Heart left ventricle (tissue), 16 donors: ENCODE measurements at places on chromosomes 2 and 18. TPM values are rescaled to one million over a fixed set of nuclear protein-coding genes. Genes with fewer than 3 reads are reported as not detected.

Gene MATN3
- total RNA-seq = not detected

Gene ADAM23
- total RNA-seq = 51.3 TPM

Gene C2orf81
- 0.48 TPM for total RNA-seq

Gene DSC3
- 0.44 TPM for total RNA-seq

Gene SOX11
- 1.7 TPM for total RNA-seq

Gene OSR1
- 2.2 TPM for total RNA-seq

Gene IL36G
- not detected for total RNA-seq

Gene PTRHD1
- 37.1 TPM for total RNA-seq

Gene CCDC74B
- total RNA-seq = 0.43 TPM

Gene GCA
- total RNA-seq = 8.9 TPM

Gene RUFY4
- total RNA-seq = not detected

Gene KCNS3
- 2.0 TPM for total RNA-seq

Gene UGT1A4
- not detected for total RNA-seq

Gene HOXD12
- total RNA-seq = not detected

Gene CACNB4
- 0.31 TPM for total RNA-seq

- no peak for DNase-seq
- no peaks in the 10 kb centered on the region for H3K36me3 ChIP-seq
- H3K27me3 ChIP-seq = no peaks in the 10 kb centered on the region
Measured at GRCh38 chr2:12623051-12623450, 93.7 kb upstream of the TRIB2 start.

DNA sequence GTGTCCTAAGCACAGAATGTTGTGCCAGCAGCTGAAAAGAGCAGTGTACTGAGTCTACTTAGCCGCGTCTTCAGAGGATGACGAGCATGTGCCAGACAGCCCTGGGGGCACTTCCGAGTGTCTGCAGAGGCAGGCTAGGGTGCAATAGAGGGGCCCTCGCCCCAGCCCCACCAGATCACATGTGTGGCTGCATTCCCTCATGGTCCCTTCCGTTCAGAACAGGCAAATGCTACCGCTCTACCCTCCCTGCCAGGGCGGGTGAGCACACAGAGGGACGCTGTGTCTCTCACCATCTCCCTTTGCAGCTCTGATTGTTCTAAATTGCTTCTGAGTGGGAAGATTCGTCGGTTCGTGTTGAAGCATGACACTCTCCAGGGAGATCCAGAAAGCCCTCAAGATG lies 212.2 kb upstream of the RAB12 start:
- H3K27me3 ChIP-seq = no peaks in the 10 kb centered on the region
- no peak overlapping the region for H3K27ac ChIP-seq
- H3K4me3 ChIP-seq = no peak overlapping the region
- DNase-seq = no peak
- no peaks in the 10 kb centered on the region for H3K4me1 ChIP-seq

DNA sequence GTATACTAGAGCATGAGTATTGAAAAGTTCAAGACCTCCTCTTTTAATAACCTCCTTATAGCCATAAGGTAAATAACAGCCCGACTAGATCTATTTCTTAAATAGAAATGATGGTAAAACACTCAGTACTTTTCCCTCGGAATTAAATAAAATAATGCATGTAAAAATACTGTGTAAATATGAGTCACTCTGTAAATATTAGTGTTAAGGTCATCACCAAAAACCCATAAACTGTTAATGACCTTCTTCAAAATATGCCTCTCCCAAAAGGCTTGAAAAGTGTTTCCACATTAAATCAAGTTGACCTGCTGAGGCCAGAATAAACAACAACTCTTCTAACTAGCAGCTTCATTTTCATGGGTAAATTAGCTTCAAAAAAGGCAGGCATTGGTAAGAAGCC lies 25.3 kb upstream of the BZW1 start:
- H3K27ac ChIP-seq = no peak overlapping the region
- peaks cover 16% of the 10 kb centered on the region for H3K4me1 ChIP-seq
- DNase-seq = no peak
- H3K4me3 ChIP-seq = no peak overlapping the region

DNA sequence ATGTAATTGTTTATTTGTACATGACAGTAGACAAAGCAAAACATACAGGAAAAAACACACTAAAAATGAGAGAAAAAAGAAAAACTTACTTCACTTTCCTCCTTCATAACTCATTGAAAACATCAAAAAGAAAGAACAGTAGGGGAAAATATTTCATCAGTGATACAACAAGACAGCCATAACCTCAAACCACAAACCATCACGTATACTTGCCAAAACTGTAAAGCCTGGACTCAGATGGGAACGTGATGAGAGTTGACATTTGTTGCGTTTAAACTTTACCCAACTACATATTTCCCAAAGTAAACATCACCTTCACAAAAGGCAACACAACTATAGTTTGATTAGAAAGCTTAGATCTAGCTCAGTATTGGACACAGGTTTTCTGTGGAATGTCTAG lies 278.2 kb upstream of the COL3A1 start:
- H3K36me3 ChIP-seq = no peaks in the 10 kb centered on the region
- no peaks in the 10 kb centered on the region for H3K27me3 ChIP-seq
- H3K4me1 ChIP-seq = no peaks in the 10 kb centered on the region
- no peak for DNase-seq
- H3K27ac ChIP-seq = no peak overlapping the region

GRCh38 chr2:48312126-48312525 lies 217.8 kb upstream of the STON1 start:
- H3K36me3 ChIP-seq = no peaks in the 10 kb centered on the region
- no peaks in the 10 kb centered on the region for H3K27me3 ChIP-seq
- no peaks in the 10 kb centered on the region for H3K4me1 ChIP-seq
- no peak overlapping the region for H3K4me3 ChIP-seq

GRCh38 chr2:236449167-236449761 lies 120.4 kb upstream of the ACKR3 start:
- DNase-seq = no peak
- no peaks in the 10 kb centered on the region for H3K27me3 ChIP-seq
- no peaks in the 10 kb centered on the region for H3K4me1 ChIP-seq
- no peak overlapping the region for H3K27ac ChIP-seq
- H3K36me3 ChIP-seq = no peaks in the 10 kb centered on the region

DNA sequence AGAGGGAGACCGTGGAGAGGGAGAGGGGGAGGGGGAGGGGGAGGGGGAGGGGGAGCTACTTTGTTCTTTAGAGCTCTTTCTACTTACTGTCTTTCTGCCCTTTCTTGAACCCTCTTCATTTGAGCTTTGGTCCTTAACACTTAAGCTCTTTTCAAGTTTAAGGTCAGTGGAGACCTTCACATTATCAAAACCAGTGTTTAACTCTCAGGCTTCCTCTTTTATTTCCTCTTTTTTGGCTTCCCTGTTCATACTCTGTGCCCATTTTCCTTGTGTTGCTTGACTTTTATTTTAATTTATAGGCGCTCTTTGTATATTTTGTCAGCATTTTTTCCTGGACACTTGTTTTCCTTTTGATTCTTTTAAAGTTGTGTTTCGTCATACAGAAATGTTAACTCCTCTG lies 37.1 kb downstream of the ACSL3 start:
- H3K27ac ChIP-seq = no peak overlapping the region
- no peaks in the 10 kb centered on the region for H3K27me3 ChIP-seq

- H3K27me3 ChIP-seq = no peaks in the 10 kb centered on the region
- H3K27ac ChIP-seq = no peak overlapping the region
- no peak overlapping the region for H3K4me3 ChIP-seq
- no peak for DNase-seq
- no peaks in the 10 kb centered on the region for H3K4me1 ChIP-seq
Measured at GRCh38 chr18:8411492-8411891, 197.7 kb upstream of the RAB12 start.

DNA sequence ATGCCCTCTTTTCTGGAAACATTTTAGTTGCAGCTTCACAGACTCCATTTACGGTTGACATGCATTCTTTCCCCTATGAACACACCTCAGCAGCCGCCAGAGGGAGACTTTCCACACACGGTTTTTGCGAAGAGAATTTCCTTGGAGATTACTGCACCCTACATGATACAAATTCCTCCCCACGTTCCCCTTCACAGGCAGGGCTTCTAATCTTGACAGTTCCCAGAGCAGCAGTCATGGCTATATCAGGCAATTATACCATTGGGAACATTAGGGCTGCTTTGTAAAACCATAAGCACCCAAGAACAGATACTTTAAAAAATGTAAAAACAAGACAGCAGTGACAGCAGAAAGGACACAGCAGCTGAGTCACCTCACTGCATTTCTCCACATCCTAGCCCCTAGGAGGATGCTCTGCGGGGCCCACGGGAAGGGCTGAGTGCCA lies 253.8 kb downstream of the TGIF1 start:
- no peak overlapping the region for H3K4me3 ChIP-seq
- peaks cover 7% of the 10 kb centered on the region for H3K4me1 ChIP-seq
- no peaks in the 10 kb centered on the region for H3K27me3 ChIP-seq
- H3K36me3 ChIP-seq = no peaks in the 10 kb centered on the region
- no peak overlapping the region for H3K27ac ChIP-seq

- no peaks in the 10 kb centered on the region for H3K4me1 ChIP-seq
- H3K27me3 ChIP-seq = peaks cover 23% of the 10 kb centered on the region
- H3K36me3 ChIP-seq = no peaks in the 10 kb centered on the region
- H3K4me3 ChIP-seq = no peak overlapping the region
- no peak for DNase-seq
Measured at GRCh38 chr2:239609162-239609561, 208.3 kb upstream of the HDAC4 start.

DNA sequence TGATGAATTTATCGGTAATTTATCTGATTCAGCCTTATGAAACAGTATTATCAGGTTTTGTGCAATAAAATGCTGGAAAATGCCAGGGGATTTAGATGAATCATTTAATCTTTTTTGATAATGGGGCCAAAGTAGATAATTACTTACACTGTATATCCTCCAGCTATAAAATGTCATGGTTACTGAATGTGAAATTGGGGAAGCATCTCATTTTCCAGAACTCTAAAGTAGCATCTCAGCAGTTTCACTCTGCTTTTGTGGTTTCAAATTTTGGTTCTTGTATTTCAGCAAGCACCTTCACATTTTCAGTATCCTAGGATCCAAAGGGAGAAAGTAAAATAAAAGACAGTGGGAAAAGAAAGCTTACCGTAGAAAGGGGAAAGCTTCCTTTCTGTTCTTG lies 12.8 kb downstream of the ANKRD62 start:
- no peaks in the 10 kb centered on the region for H3K27me3 ChIP-seq
- H3K4me1 ChIP-seq = no peaks in the 10 kb centered on the region
- no peak overlapping the region for H3K27ac ChIP-seq
- H3K36me3 ChIP-seq = no peaks in the 10 kb centered on the region
- no peak for DNase-seq

- no peak for DNase-seq
- no peaks in the 10 kb centered on the region for H3K27me3 ChIP-seq
- H3K27ac ChIP-seq = no peak overlapping the region
- peaks cover 45% of the 10 kb centered on the region for H3K4me1 ChIP-seq
- no peaks in the 10 kb centered on the region for H3K36me3 ChIP-seq
Measured at GRCh38 chr2:163701399-163702195, 34.2 kb downstream of the FIGN start.

- H3K36me3 ChIP-seq = no peaks in the 10 kb centered on the region
- H3K4me3 ChIP-seq = no peak overlapping the region
- H3K27me3 ChIP-seq = no peaks in the 10 kb centered on the region
- H3K4me1 ChIP-seq = peaks cover 33% of the 10 kb centered on the region
- DNase-seq = no peak
Measured at GRCh38 chr2:197908156-197908555, 103.8 kb downstream of the PLCL1 start.

- H3K27me3 ChIP-seq = no peaks in the 10 kb centered on the region
- DNase-seq = no peak
- H3K4me3 ChIP-seq = no peak overlapping the region
- H3K36me3 ChIP-seq = no peaks in the 10 kb centered on the region
Measured at GRCh38 chr2:10375570-10376281, 72.4 kb downstream of the ODC1 start.

- no peaks in the 10 kb centered on the region for H3K27me3 ChIP-seq
- H3K4me1 ChIP-seq = no peaks in the 10 kb centered on the region
- no peak for DNase-seq
- no peaks in the 10 kb centered on the region for H3K36me3 ChIP-seq
- H3K27ac ChIP-seq = no peak overlapping the region
Measured at GRCh38 chr2:172131713-172132555, 29.2 kb upstream of the DLX2 start.

DNA sequence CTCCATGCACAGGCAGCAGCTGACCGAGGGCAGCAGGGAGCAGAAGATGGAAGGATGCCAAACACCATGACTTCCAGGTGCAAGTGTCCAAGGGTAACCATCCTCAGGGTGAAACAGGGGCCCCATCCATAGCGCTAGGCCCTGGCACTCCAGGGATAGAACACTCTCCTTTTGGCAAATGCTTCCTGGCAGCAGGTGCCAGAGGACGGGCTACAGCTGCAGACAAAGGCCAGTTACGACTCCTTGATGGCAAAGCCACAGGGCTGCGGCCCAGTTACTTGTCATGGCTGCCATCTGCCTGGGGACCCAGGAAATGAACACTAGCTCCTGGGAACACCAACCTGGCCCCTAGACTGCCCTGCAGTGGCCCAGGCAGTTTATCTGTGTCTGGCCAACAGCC lies 178.8 kb downstream of the TMEM163 start:
- H3K36me3 ChIP-seq = no peaks in the 10 kb centered on the region
- no peak overlapping the region for H3K4me3 ChIP-seq
- H3K27ac ChIP-seq = no peak overlapping the region
- H3K27me3 ChIP-seq = no peaks in the 10 kb centered on the region
- no peak for DNase-seq

- H3K27me3 ChIP-seq = no peaks in the 10 kb centered on the region
- DNase-seq = no peak
- H3K36me3 ChIP-seq = peaks cover 22% of the 10 kb centered on the region
- no peak overlapping the region for H3K4me3 ChIP-seq
Measured at GRCh38 chr2:32427672-32428610, 71.1 kb downstream of the BIRC6 start.

DNA sequence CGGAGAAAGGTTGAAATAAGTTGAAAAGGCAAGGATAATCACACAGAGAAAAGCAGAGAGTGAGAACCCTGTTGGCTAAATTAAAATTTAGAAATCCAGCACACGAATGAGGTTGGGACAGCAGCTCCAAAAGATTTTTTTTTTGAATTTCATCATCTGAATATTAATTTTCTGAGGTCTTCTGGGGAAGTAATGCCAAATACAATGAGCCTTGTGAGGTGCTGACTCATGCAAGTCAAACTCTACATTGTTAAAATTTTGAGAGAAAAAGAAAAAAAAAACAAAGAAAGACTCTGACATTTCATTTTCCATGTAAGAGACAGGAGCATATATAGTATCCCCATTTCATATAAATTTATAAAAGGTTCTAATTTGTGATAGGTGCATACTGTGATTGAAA lies 614.2 kb upstream of the CDH2 start:
- H3K27me3 ChIP-seq = no peaks in the 10 kb centered on the region
- no peaks in the 10 kb centered on the region for H3K4me1 ChIP-seq
- H3K36me3 ChIP-seq = no peaks in the 10 kb centered on the region
- no peak for DNase-seq
- no peak overlapping the region for H3K4me3 ChIP-seq
- H3K27ac ChIP-seq = no peak overlapping the region

GRCh38 chr2:27711804-27712203 lies 48.1 kb downstream of the SLC4A1AP start:
- DNase-seq = no peak
- no peaks in the 10 kb centered on the region for H3K36me3 ChIP-seq
- H3K27ac ChIP-seq = peak overlapping the region; percentile 1
- H3K4me1 ChIP-seq = peaks cover 38% of the 10 kb centered on the region
- no peak overlapping the region for H3K4me3 ChIP-seq

- H3K4me1 ChIP-seq = no peaks in the 10 kb centered on the region
- no peak overlapping the region for H3K4me3 ChIP-seq
- no peaks in the 10 kb centered on the region for H3K27me3 ChIP-seq
- DNase-seq = no peak
- no peak overlapping the region for H3K27ac ChIP-seq
Measured at GRCh38 chr2:207571370-207571769, 41.6 kb downstream of the CREB1 start.

- H3K27ac ChIP-seq = no peak overlapping the region
- peaks cover 34% of the 10 kb centered on the region for H3K36me3 ChIP-seq
- DNase-seq = no peak
- no peaks in the 10 kb centered on the region for H3K4me1 ChIP-seq
- H3K4me3 ChIP-seq = no peak overlapping the region
Measured at GRCh38 chr18:5288517-5288935, 7.0 kb downstream of the ZBTB14 start.
